ENCODE measurements at places on chromosomes 6 and 20.
A peak's percentile ranks its signal among the peaks of the same experiment; 100 is the strongest.

DNA sequence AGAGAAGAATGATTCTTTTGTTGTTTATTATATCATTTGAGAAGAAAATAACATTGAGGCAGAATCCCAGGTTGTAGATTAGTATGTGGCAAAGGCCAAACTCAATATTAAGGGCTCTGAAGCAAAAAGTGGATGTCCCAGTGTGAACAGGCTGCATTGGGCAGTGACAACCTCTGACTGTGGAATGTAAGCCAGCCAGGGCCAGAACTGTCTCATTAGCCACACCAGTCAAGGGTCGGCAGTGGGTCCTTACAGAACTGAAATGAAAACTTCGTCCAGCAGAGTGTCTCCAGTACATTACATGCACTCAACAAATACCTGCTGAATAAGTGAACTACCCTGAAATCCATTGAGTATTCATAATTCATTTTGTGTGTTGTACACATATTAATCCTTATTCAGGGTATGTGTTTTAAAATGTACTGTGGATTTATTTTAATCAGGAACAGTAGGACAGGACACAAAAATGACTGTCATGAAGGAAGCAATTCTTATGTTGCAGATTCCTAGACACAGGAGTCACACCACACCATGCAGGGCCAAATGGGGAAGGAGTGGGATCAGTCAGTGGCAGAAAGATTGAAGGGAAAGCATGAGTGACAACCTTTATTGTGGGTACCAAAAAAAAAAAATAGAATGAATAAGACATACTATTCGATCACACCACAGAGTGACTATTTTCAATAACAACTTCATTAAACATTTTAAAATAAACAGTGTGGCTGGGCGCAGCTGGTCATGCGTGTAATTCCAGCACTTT lies 64.9 kb upstream of the UTRN start:
- DNase-seq = no peak

- DNase-seq = no peak
Observed at GRCh38 chr6:27168108-27168507, 79.4 kb upstream of the PRSS16 start.

- peak; percentile 21 for DNase-seq
Observed at GRCh38 chr6:106560996-106561685, 68.2 kb downstream of the RTN4IP1 start.

DNA sequence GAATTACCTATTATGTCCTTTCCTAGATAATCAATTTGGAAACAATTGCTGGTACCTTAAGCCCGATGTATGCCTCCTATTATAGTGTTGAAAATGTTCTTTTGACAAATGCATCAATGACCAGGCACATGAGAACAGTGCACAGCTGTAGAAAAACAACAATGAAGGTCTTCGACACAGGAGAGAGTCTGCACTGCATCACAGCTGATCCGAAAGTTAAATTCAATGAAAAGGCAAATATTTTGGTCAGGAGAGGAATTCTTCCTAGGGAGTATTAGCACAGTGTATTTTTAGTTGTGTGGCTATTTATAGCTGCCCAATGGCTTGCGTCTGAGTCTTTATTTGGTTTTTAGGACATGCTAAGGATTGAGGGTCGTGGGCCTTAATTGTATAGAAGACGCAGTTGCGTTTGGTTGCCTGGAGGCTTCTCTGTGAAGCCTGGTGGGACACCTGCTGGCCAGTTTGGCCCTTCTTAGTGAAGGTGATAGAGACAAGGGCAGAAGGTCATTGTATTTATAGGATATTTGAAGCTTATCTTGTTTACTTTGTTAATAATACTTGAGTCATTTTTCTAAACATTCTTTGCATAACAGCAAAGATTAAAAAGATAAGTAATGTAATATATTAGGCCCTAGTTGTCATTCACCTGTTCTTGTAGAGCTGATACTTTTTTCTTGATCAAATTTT lies 72.3 kb downstream of the CDYL start:
- no peak for DNase-seq

DNA sequence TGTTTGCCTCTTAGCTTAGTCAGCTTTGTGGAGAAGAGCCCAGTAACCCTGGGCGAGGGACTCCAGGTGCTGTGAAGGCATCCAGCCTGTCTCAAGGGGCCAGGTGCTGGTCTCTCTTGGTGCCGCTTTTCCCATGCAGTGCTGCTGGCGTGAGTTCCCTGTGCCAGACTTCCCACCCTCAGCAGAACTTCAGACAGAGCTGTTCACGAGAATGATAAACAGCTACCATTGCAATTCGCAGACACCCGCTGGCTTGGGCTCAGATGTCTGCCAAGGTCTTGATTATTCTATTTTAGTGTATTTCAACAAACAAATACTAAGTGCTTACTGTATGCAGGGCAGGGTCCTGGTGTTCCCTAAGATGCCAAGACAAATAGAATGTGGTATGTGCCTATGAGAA lies 57.7 kb downstream of the RNF217 start:
- DNase-seq = no peak

GRCh38 chr6:23704479-23705052 lies 421.4 kb upstream of the NRSN1 start:
- no peak for DNase-seq

GRCh38 chr6:52190409-52190808 lies 4.2 kb downstream of the IL17A start:
- no peak for DNase-seq

DNA sequence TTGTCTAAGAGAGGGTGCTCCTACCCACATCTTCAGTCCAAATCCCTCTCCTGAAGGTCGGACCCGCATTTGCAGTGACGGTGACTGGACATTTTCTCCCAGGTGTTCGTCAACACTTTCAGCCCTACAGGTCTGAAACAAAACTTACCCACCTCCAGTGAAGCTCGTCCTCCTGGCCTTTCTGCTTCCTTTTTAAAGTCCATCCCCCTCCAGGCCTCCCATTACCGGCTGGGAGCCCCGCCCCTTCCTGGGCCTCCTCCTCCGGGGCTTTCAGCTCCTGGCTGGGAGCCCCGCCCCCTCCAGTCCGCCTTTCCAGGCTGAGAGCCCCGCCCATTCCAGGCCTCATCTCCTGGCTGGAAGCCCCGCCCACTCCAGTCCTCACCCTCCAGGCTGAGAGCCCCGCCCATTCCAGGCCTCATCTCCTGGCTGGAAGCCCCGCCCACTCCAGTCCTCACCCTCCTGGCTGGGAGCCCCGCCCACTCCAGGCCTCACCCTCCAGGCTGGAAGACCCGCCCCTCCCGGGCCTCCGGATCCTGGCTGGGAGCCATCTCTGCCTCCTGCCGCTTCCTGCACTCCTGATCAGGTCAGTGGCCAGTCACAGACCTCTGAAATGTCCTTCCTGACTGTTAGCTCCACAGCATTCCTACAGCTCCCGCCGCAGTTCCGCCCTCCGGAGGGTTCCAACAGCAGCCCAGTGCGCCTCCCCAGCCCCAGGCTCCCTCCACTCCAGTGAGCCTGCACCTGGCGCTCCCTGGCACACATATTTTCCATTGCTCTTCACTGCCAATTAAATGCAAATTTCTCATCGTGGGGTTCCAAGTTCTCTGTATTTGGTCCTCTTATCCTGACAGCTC lies 98.5 kb downstream of the LY86 start:
- peak; percentile 7 for DNase-seq

DNA sequence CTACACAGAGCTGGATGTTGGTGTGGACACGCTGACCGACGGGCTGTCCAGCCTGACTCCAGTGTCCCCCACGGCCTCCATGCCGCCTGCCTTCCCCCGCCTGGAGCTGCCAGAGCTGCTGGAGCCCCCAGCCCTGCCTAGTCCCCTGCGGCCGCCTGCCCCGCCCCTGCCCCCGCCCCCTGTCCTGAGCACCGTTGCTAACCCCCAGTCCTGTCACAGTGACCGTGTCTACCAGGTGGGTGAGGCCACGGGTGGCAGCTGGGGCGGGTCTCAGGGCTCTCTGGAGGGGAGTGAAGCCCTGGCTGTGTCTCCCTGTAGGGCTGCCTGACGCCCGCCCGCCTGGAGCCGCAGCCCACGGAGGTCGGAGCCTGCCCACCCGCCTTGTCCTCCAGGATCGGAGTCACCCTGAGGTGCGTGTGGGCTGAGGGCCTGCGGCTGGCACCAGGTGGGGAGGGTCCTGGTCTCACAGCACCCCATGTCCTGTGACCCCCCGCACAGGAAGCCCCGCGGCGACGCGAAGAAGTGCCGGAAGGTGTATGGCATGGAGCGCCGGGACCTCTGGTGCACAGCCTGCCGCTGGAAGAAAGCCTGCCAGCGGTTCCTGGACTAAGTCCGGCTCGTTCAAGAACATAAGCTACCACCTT lies 2.9 kb downstream of the SLC2A4RG start:
- DNase-seq = no peak

All from activated CD4-positive, alpha-beta T cell treated with anti-CD3 and anti-CD28 coated beads, Interleukin-2, amount 50 U/mL, for 48 hours (primary cell).